NCI-H748 treated with DMSO at 0.1 percent for 48 hours (cell line): ENCODE measurements at places on chromosomes 13 and 19.

DNA sequence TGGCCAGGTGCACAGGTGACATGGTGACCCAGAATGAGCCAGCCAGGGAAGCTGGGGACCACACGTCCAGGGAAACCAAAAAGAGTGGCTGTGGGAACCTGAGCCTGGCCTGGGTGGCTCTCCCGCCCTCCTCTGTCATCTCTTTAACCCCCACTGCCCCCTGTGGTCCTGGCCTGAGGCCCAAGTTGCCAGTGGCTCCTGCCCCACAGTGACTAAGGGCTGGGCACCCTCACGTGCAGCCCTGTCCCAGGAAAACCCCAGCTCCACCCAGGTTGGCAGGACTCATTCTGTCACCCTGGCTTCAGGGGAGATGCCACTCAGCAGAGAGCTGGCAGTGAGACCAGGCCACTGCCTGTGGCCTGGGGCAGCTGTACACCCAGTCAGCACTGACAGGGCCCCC is 30.6 kb upstream of the ISYNA1 start:
- no peak for DNase-seq

- DNase-seq: no peak
Observed at GRCh38 chr13:71137101-71137500, 729.9 kb downstream of the DACH1 start.

DNA sequence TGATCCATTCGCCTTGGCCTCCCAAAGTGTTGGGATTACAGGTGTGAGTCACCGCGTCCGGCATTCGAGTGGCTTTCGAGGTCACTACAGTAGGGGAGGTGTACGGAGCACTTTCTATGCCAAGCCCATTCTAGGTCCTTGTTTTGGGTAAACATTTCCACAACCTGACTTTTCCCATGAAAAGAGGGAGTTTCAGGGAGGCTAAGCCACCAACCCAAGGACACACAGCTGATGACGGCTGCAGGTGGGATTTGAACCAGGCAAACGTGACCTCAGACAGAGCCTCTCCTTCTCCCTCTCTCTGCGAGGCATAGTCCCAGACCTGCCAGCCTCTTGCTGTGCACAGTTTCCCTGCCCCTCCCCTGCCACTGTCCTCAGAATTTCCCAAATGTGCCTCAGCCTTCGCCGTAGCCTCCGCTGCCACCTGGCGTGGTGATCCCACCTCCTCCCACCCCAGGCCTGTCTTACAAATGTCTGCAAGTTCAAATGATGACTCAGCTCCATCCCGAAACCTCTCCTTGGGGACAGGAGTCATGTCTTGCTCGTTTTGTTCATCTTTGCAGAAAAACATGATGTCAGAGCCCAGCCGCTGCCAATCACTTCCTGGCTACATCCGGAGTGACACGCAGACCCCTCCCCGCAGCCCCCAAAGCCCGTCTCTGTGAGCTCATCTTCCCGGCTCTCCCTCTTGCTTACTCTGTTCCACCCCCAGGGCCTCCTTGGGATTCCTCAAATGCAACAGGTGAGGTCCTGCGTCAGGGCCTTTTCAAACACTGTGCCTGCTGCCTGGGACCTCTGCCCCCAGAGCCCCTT is 6.6 kb upstream of the GADD45B start:
- no peak for DNase-seq

DNA sequence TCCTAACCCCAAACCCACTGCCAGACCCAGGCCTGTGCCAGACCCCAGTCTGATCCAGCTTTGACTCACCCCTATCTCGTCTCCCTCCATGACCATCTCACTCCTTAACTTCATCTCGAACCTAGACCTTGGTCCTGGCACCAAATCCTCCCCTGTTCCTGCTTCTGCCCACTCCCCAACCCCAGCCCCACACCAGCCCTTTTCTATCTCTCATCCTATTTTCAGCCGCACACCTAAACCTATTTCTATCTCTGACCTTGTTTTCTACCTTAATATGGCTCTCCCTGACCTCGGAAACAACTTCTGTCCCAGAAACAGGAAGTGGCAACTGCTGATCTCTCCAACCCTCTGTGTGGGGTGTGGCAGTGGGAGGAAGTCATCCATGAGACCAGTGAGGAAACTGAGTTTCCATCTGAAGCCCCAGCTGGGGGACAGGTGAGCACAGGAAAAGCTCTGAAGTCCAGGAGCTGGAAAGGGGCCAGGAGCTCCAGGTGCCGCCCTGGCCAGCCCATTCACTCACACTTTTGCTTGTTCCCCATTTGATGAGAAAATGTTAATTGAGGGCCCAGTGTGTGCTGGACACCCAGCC is 13.7 kb downstream of the PTH2 start:
- no peak for DNase-seq

GRCh38 chr13:72156760-72157159 is 289.8 kb upstream of the DACH1 start:
- no peak for DNase-seq

DNA sequence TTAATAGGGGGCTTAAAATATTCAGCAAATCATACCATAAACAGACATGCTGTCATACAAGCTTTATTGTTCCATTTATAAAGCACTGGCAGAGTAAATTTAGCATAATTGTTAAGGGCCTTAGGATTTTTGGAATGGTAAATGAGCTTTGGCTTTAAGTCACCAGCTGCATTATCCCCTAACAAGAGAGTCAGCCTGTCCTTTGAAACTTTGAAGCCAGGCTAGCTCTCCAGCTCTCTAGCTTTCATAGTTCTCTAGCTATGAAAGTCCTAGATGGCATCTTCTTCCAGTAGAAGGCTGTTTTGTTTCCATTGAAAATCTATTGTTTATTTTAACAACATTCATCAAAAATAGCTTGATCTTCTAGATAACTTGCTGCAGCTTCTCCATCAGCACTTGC is 420.8 kb upstream of the GPC6 start:
- no peak for DNase-seq

DNA sequence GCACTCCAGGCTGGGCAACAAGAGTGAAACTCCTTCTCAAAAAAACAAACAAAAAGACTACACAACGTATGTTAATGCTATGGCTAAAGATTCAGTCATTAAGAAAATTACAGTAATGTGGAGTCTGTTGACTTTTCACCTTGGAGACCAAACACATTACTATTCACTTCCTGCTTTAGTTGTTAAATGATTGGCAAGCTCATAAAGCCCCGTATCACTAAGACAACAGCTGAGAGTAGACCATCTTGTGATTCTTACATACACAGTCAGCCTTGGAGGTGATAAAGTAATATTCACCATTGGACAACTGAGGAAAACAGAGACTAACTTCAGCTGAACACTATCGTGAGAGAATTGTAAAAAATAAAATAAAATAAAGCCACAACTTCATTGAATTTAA is 86.5 kb downstream of the KCTD12 start:
- peak; percentile 90 for DNase-seq

DNA sequence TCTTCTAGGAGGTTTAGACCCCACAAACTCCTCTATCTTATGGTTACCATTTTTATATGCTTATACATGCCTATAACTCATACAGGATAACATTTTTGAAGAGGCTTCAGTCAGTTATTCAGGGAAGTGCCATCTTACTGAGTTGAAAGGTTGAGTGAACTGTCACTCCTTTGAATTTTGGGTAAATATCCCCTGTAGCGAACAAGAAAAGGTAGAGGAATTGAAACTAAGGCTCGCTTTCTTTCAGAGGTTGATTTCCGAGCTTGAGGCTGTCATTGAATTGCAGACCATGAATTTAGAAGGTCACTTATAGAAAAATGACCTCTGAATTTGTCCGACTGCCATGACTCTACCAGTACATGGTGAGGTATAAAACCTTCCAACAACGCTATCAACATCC is 35.1 kb downstream of the MICU2 start:
- no peak for DNase-seq

GRCh38 chr19:28294395-28294794 is 918.6 kb downstream of the UQCRFS1 start:
- no peak for DNase-seq

GRCh38 chr19:50659318-50660087 is 10.3 kb downstream of the C19orf81 start:
- no peak for DNase-seq

- no peak for DNase-seq
Observed at GRCh38 chr13:44396701-44397580, 23.3 kb downstream of the SERP2 start.

- no peak for DNase-seq
Observed at GRCh38 chr13:78852709-78853108, 193.8 kb upstream of the OBI1 start.

DNA sequence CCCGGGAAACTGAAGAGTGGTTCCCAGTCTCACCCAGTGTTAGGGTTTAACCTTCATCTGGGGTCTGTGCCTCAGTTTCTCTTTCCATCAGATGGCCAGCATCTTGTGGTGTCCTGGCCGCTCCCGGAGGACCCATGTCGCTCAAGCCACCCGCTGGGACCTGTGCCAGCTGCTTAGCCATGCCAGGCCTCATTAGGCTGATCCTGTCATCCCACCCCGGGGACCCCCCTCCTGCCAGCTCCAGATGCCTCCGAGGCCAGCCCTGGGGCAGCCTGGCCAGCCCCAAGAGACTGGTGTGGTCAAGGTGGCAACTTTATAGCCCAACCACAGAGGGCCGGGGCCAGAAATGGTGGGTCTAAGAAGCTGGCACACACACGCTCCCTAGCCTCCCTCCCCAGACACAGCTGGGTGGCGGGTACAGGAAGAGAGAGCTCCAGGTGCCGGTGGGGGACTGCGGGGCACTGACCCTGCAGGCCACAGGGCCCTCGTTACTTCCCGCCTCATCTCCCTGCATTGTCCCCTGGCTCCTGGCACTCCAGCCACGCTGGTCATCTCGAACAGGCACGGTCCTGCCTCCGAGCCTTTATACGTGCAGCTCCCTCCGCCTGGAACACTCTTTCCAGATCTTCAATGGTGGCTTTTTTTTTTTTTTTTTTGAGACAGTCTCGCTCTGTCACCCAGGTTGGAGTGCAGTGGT is 3.4 kb downstream of the NRTN start:
- DNase-seq: no peak

DNA sequence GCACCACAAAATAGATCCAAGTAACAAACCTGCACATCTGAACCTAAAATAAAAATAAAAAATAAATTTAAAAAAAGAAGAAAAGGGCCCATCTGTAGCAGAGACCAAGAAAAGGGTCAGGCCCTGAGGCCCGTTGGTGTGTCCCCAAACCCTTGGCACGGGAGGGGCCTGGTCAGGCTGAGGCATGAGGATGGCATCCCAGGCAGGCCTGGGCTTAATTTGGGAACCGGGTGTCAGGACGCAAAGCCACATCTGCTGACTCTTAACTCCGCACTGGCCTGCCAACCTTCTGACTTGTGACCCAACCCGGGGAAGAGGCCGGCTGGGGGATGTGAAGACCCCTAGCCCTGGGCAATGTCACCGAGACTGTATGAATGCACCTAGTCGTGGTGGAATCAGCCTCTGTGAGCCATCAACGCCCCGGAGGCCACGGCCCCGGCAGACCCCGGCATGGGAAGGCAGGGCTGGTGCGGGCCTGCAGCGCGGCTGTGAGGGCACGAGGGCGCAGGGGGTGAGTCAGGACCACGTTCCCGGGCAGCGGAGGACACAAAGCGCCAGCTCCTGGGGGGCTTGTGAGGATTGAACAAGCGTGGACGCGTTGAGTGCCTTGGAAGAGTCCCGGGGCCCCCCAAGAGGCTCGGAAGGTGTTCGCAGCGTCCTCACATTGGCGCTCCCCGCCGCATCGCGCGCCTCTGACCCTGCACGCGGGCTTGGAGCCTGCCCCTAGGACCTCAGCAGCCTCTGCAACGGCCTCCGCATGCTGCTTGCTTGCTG is 38.2 kb downstream of the ATP12A start:
- no peak for DNase-seq

GRCh38 chr13:75255653-75256052 is 226.3 kb downstream of the TBC1D4 start:
- DNase-seq: no peak

DNA sequence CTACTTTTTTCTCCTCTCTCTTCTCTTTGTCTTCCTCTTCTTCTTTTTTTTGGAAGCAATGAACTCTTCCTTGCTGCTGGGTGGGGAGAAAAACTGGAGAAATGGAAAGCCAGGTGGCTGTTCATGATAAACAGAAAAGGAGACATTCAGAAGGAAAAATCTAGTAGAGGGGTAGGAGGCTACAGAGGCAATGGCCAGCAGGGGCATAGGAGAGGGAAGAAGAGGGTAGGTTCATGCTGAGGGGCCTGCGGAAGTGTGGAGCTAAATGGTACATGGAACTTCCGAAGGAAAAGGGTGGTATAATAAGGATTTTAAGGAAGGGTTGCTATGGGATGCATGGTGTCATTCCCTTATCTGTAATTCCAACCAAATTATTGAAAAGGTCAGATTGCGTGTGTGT is 17.5 kb upstream of the HS6ST3 start:
- DNase-seq: no peak

DNA sequence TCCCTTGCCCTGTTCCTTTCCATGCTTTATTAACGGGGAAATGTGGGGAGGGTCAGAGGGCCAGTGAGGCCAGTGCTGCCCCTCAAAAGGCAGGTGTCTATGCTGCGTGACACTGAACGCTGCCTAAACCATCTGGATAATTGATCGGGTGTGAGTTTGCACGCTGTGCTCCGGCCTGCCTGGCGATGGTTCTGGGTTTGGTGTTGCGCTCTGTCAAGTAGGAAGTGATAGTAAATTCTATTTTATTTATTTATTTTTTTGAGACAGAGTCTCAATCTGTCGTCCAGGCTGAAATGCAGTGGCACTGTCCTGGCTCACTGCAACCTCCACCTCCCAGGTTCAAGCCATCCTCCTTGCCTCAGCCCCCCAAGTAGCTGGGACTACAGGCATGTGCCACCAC is 86.5 kb downstream of the ATP11A start:
- DNase-seq: no peak

DNA sequence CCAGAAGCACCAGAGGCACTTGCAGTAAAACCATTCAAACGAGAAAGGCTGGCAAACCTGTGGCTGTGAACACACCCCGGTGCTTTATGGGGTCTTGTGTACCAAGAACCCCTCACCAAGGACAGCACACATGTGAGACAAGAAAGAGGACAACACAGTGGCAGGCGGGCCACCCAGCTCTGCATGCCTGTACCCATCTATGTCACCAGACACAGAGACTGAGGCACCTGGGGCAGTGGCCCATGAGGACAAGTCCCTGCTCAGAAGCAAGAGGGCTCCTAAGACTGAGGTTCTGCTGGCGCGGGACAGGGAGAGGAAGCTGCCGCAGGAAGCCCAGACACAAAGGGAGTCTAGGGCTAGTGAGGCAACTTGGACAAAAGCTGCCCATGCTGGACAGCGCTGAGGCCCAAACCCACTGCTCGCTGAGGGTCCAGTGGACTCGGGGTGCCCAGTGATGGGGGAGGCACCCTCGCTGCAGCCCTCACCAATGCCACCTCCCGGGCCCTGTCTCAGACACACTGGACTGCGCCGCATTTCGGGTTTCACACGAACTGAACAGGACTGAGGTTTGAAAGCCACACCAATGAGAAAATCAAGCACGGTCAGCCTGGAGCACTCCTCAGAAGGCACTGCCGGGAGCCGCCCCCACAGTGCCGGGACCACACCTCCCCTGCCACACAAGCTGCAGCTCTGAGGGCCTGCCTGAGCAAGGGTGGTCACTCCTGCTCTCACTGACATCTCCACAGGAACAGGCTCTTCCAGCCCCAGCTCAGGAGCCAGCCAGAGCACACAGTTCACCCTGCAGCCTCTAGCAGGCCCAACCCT is 232.7 kb downstream of the TUBA3C start:
- no peak for DNase-seq

- DNase-seq: no peak
Observed at GRCh38 chr19:54262066-54262465, 5.0 kb upstream of the LILRB5 start.

- DNase-seq: peak; percentile 82
Observed at GRCh38 chr13:92823059-92823458, 403.5 kb upstream of the GPC6 start.
